ELF-1 (cell line): ENCODE measurements at places on chromosomes 4 and X.
A peak's percentile ranks its signal among the peaks of the same experiment; 100 is the strongest.

DNA sequence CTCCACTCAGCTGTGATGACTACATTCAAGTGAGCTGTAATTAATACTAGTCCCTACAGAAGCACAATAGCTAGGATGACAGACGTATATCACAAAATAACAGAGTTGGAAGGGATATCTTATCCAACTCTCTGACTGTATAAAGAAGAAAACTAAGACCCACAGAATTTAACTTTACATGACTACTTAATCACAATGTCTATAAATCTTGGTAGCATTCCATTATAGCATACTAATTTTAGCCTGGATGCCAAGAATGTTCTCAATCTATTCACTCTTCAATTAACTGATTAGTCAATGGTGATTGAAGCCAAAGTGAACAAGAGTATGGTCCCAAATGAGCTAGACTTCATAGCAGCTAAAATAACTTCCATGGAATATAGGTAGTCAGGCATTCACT, 31.2 kb downstream of the RPS6KA6 start:
- DNase-seq, result no peak

DNA sequence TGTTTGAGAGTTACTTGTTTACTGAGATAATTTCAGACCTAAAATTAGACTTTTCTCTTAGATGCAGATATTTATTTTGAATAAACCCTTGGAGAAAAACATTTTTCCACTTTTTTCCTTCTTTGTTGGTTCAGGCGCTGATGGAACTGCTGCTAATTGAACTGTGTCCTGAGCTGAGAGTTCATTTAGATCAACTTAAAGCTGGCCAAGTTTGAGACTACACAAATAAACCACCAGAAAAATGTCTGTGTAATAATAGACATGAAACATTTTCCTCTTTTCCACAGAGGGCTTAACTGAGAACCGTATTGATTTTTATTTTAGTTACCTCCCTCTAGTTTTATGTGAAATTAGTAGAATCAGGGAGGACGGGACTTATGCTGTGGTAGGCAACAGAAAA, 32.5 kb downstream of the LRP2BP start:
- DNase-seq, result no peak

DNA sequence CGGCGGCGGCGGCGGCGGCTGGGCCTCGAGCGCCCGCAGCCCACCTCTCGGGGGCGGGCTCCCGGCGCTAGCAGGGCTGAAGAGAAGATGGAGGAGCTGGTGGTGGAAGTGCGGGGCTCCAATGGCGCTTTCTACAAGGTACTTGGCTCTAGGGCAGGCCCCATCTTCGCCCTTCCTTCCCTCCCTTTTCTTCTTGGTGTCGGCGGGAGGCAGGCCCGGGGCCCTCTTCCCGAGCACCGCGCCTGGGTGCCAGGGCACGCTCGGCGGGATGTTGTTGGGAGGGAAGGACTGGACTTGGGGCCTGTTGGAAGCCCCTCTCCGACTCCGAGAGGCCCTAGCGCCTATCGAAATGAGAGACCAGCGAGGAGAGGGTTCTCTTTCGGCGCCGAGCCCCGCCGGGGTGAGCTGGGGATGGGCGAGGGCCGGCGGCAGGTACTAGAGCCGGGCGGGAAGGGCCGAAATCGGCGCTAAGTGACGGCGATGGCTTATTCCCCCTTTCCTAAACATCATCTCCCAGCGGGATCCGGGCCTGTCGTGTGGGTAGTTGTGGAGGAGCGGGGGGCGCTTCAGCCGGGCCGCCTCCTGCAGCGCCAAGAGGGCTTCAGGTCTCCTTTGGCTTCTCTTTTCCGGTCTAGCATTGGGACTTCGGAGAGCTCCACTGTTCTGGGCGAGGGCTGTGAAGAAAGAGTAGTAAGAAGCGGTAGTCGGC, 528 bp downstream of the FMR1 start:
- peak; percentile 81 for DNase-seq

GRCh38 chr4:26912069-26912468, 51.4 kb downstream of the STIM2 start:
- DNase-seq, result no peak

GRCh38 chr4:105637408-105638176, 70.9 kb downstream of the INTS12 start:
- no peak for DNase-seq

DNA sequence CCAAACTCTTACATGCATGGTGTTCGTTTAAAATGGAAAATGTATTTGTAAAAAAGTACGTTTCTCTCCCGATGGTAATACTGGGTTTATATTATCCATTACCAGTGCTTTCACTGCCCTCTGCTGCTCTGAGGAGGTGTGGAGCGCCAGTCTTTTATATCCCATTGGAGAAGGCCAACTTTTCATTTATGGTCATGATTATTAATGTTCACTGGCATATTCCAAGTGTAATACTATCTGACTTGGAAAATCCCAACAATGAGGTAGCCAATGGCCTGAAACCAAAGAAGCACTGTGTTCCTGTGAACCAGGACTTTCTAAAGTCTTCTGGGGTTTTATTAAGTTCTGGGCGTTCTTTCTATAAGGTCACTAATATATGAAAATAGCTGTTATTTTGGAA, 80.7 kb downstream of the SYNPO2 start:
- DNase-seq, result peak; percentile 10

- no peak for DNase-seq
Measured at GRCh38 chr4:117514391-117515175, 429.2 kb upstream of the TRAM1L1 start.

GRCh38 chrX:139388254-139388653, 142.3 kb upstream of the F9 start:
- no peak for DNase-seq

DNA sequence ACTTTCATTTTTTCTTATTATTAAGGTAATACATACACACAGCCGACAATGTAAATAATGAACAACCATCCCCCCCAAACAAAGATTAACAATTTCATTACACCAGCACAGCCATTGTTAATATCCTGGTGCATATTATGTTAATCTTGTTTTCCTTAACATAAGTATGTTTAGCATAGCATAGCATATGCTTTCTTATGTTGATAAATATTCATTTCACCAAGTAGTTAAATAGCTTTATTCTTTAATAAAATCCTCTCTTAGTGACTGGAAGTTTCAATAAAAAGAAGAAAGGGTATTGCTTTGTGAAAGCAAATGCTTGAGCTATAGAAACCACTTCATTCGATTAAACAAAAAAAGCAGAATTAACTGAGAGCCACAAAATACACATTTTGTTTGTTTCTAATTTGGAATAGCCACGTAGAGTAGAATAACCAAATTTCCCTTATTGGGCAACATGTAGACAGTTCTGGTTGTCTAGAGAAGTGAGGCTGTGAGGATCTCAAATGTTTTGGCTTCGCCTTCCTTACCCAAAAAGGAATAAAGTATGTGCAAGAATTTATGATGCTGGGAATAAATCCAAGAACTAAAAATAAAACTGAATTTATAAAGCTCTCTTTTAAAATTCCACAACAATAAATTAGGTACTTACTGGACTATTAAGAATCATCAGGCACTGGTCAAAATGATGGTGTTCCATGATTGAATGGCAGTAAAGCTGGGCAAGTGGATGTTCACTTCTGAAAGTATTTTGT, 118.0 kb downstream of the PDE5A start:
- DNase-seq, result no peak

- DNase-seq, result no peak
Measured at GRCh38 chr4:148770848-148771247, 328.6 kb upstream of the NR3C2 start.

DNA sequence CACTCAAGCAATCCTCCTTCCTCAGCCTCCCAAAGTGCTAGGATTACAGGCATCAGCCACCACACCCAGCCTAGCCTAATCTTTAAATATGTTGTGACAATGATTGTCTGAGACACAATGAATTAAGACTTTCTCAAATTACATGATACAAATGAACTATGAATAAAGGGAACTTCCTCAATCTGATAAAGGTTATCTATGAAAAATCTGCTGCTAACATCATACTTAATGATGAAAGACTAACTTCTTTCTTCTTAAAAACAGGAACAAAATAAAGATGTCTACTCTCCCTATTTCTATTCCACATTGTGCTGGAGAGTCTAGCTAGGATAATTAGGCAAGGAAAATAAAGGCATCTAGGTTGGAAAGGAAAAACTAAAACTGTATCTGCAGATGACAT, 60.0 kb downstream of the PDHA1 start:
- no peak for DNase-seq

- no peak for DNase-seq
Measured at GRCh38 chrX:104316739-104317138, 62.0 kb upstream of the ESX1 start.

- DNase-seq, result no peak
Measured at GRCh38 chrX:71510161-71510560, 22.7 kb upstream of the OGT start.

- DNase-seq, result no peak
Measured at GRCh38 chr4:21198683-21199082, 498.4 kb downstream of the PACRGL start.
